Stimulated activated CD8-positive, alpha-beta memory T cell treated with anti-CD3 and anti-CD28 coated beads, Interleukin-7, amount 100 ng/mL, for 1 hour (primary cell): ENCODE measurements at places on chromosomes 7 and 10.

- no peak for DNase-seq
These were observed 334.4 kb downstream of the SUGCT start for GRCh38 chr7:40468891-40469864.

DNA sequence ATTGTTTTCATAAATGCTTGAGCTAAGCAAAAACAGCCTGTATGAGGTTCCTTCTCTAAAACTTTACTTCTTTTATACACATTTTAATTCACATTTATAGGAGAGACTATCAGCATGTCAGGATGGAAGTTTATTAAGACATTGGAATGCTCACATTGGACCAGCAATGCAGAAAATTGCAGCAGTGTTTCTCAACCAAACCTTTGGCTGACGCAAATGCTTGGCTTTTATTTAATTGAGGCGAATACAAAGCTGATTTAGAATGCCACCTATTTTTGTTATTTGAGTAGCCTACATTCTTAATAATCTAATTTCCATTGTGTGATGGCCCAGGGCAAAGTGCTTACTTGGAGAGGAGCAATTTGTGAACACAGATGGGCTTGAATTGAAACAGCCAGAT, 283.2 kb downstream of the ARL4A start:
- no peak for DNase-seq

- no peak for DNase-seq
These were observed 27.3 kb downstream of the SEC23IP start for GRCh38 chr10:119919826-119920225.

GRCh38 chr10:68550747-68551411, 9.3 kb upstream of the TET1 start:
- DNase-seq, result no peak

DNA sequence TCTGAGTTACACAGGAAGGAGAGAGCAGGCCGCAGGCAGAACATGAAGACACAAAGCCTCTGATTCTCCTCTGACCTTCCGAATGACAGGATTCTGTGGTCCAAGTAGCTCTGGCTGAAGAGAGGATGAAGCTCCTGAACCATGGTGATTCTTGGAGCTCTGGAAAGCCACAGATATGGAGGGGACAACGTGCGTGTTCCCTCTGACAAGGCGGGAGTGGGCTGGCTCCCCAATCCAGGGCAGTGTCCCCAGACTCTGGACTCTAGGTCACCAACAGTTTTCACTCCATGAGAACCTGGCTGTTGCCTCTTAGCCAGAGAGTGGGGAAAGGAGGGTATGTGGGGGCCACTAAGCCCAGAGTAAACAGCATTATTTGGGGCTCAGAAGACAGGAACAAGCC, 7.4 kb upstream of the TRPV6 start:
- DNase-seq, result no peak

GRCh38 chr10:122494173-122494820, 32.9 kb downstream of the HTRA1 start:
- DNase-seq, result no peak

- DNase-seq, result no peak
These were observed 41.9 kb upstream of the FAM180A start for GRCh38 chr7:135790371-135790977.

- DNase-seq, result no peak
These were observed 16.5 kb downstream of the ADCY1 start for GRCh38 chr7:45590679-45591057.

DNA sequence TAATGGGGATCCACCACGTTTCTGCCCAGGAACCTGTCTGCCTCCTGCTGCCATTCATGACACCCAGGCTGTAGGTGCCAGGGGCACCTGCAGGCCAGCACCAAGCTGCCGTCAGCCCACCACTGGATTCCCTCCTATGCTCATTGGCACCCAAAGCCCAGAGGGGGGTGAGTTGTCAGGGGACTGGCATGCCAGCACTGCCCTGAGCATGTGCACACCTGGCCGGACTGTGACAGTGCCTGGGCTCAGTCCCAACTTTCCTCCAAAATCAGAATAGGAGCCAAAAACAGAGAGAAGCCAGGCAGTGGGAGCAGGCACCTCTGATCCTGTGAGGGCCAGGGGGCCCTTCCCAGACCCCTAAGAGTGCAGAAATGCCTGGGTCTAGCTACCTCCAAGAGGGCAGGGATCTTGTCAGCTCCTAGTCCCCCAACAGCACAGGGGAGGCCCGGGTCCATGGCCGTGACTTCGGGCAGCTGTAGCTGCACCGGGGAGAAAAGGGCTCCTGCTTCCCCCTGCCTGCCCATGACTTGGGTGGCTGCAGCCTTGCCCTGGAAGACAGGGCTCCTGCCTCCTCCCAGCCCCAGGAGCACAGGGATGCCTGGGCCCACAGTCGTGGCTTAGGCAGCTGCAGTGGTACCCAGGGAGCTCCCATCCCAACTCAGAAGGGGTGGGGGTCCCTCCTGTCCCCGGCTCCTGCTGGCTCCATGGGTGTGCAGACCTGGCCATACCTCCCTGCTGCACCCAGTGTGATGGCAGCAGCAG, 249.8 kb upstream of the DKK1 start:
- DNase-seq, result no peak

GRCh38 chr7:30904561-30904960, 7.1 kb upstream of the AQP1 start:
- no peak for DNase-seq

DNA sequence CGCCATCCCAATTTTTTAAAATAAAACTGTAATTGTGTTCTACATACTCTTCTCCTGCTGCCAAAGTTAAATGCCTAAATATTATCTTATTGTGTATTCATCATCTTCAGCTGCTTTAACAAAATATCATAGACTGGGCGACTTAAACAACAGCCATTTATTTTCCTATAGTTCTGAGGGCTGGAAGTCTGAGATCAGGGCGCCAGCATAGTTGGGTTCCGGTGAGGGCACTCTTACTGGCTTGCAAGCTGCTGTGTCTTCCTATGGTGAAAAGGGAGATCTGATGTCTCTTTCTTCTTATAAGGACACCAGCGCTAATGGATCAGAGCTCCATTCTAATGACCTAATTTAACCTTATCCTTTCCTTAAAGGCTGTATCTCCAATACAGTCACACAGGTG, 30.4 kb downstream of the CSTF2T start:
- no peak for DNase-seq

GRCh38 chr7:129238546-129238945, 13.7 kb downstream of the AHCYL2 start:
- no peak for DNase-seq

DNA sequence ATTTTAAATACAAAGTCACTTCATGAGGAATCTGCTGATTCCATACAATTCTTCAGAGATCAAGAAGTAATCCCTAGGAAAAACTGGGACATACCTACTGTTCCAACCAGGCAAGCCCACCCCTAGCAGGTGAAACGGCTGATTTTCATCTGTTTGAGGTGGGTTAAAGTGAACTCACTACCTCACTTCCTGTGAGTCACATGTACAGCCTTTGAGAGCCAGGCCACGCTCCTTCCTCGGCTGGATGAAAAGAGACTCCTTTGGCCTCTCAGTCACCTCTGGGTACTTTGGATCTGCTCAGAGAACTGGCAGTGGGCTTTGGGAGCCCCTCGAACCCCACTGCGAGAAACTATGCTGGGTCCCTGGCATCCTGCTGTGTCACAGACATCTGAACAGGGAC, 68.2 kb downstream of the CHST15 start:
- DNase-seq, result no peak

DNA sequence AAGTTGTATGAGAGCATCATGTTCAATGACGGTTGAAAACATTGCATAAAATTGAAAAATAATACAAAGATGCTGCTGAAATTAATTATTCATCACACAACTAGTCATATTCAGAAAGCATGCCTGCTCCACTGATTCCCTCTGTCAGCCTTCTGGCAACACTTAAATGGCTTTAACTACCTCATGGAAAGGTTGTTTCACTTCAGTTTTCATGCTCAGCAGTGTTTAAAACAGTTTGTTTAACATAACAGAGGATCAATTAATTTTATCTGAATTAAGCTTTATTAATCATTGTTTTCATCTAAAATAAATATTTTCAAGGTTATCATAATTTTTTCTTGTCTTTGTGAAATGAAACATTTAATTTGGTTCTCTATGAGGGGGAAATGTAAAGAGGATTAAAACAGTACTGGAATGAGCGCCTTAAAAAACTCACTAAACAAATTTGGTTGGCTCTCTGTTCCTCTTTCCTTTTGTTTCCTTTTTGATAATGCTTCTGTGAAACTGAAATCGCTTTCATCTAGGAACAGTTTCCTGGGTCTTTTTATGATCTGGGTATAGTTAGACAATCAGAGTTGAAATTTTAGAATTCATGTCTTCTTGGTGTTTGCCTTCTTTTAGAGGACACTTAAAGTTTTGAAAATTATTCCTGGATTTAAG, 427.4 kb downstream of the SH2D4B start:
- no peak for DNase-seq

DNA sequence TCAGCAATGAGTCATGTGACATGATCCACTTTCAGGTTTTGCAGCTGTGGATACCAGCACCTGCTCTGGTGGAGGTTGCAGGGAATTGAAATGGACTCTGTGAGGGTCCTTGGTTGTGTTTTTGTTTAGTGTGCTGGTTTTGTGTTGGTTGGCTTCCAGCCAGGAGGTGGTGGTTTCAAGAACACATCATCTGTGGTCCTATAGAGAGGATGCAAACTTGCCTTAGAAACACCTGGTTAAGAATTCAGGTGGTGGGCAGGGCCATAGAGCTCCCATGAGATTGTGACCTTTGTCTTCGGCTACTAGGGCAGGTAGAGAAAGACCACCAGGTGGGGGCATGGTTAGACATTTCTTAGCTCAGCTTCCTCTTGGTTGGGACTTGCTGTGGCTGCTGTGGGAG, 59.2 kb upstream of the CYP2C9 start:
- no peak for DNase-seq

- DNase-seq, result no peak
These were observed 28.6 kb downstream of the VIM start for GRCh38 chr10:17256627-17257026.

DNA sequence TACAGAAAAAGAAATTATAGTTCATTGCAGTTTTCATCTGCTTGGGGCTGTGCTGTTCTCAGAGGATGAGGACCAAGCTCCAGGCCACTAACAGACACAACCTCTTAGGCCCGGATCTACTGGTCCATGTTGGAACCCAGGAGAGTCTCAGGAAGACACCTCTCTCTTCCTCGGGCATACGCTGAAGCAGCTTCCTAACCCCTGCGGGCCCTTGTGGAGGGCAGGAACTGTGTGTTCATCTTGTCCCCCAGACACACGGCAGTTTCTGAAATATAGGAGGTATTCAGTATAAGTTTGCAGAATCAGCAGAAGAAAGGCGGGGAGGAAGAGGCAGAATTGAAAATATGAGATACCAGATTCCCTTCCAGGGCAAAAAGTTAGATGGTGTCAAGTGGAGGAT, 78.4 kb downstream of the EEPD1 start:
- DNase-seq, result no peak

GRCh38 chr7:6614953-6615722, at the start of gene ZNF853:
Gene ZNF853 (plus strand): TSS chr7:6615610. CDS start chr7:6616175, 565 bp downstream.
- no peak for DNase-seq

DNA sequence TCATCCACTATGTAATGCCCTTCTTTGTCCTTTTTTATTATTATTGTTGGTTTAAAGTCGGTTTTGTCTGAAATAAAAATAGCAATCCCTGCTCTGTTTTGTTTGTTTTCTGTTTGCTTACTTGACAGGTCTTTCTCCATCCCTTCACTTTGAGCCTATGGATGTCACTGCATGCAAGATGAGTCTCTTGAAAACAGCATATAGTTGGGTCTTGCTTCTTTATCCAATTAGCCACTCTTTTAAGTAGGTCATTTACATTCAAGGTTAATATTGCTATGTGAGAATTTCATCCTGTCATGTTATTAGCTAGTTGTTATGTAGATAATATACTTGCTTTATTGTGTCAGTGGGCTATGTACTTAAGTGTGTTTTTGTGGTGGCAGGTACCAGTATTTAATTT, 25.8 kb downstream of the COA1 start:
- DNase-seq, result no peak

- DNase-seq, result no peak
These were observed 131.9 kb downstream of the PHTF2 start for GRCh38 chr7:77930496-77930895.

GRCh38 chr10:77580482-77580881, 57.1 kb downstream of the KCNMA1 start:
- DNase-seq, result no peak

- no peak for DNase-seq
These were observed 113.6 kb downstream of the PRLHR start for GRCh38 chr10:118481871-118482270.
